Stimulated activated CD4-positive, alpha-beta T cell treated with anti-CD3 and anti-CD28 coated beads, Interleukin-12 subunit alpha, Interleukin-12 subunit beta, amount 100 ng/mL, for 24 hours (primary cell): ENCODE measurements at places on chromosomes 3 and 15.

GRCh38 chr3:128060473-128061381 lies 8.5 kb downstream of the SEC61A1 start:
- no peak for DNase-seq

GRCh38 chr15:67050062-67050461 lies 15.3 kb upstream of the SMAD3 start:
- DNase-seq = no peak

GRCh38 chr15:25783607-25784540 lies 79.3 kb downstream of the ATP10A start:
- DNase-seq = peak; percentile 35

DNA sequence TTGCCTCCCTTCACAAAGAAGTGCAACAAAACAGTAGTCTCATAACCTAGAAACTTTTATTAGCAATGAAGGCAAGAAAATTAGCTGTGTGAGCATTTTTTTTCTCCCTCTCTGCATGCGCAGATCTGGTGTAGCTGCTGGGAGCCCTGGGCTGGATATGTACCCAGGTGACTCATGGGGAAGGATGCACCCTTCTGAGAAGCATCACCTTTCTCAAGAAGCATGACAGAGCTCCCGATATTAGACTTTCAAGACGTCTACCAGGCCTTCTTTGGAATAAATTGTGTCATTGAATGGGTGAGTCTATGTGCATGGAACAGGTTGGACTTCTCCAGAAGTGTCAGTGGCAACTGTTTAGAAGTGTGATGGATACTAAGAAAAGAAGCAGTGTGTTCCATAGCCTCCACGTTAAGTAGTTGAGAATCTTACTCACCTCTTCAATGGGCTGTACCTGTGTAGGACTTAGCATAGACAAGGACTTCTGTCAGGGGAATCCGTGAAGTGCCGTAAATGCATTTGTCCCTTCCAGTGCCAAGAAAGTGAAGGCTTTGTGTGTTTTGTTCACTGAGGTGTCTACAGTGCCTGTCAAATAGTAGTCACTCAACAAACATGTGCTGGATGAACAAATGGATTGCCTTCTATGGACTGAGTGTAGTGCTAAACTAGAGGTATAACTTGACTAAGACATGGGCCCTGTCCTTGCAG lies 47.7 kb upstream of the RASGRP1 start:
- DNase-seq = peak; percentile 53

DNA sequence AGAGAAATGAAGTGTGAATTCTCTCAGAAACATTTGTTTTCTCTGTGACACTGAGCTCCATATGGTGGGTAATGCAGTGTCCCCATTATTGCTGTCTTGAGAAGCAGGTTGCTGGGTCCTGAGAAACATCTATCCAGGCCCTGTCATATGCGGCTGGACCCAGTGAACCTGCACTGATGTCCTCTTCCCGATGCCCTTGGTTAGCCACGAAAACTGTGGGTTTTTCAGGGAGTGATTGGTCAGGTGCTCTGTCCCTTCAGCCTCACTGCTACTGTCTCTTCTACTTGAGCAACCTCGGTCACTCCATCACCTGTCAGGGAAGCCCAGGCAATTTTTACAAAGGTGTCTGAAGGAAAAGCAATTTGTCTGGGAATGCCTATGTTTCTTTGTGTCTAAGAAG lies 77.0 kb downstream of the SLC7A14 start:
- no peak for DNase-seq

DNA sequence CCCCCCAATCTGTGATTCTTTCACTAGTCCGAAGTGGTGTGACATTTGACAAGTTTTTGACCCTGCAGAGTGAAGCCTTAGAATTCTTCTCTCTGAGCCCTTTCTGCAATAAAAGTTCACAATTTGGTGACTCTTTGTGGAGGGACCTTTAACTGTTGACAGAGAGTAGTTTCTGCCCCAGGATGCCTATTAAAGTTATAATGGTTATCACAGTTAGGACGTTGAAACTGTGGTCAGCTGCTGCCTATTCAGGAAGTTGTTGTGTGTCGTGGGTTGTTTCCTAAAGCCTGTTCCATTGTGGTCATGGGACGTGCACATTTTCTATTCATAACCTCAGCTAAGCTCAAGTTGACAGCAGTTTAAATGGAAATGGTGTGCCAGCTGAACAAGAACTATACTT lies 274.5 kb downstream of the NEK10 start:
- DNase-seq = no peak
